ENCODE measurements at places on chromosomes 6 and 20. TPM values are rescaled to one million over a fixed set of nuclear protein-coding genes. Genes with fewer than 3 reads are reported as not detected.
A peak's percentile ranks its signal among the peaks of the same experiment; 100 is the strongest.

The TEAD3 gene
- total RNA-seq, result 20.6 TPM

GRCh38 chr6:89033461-89033860 is 47.1 kb upstream of the PNRC1 start:
- DNase-seq, result peak; percentile 30

GRCh38 chr6:1787894-1788293 is 178.2 kb downstream of the FOXC1 start:
- DNase-seq, result peak; percentile 62

DNA sequence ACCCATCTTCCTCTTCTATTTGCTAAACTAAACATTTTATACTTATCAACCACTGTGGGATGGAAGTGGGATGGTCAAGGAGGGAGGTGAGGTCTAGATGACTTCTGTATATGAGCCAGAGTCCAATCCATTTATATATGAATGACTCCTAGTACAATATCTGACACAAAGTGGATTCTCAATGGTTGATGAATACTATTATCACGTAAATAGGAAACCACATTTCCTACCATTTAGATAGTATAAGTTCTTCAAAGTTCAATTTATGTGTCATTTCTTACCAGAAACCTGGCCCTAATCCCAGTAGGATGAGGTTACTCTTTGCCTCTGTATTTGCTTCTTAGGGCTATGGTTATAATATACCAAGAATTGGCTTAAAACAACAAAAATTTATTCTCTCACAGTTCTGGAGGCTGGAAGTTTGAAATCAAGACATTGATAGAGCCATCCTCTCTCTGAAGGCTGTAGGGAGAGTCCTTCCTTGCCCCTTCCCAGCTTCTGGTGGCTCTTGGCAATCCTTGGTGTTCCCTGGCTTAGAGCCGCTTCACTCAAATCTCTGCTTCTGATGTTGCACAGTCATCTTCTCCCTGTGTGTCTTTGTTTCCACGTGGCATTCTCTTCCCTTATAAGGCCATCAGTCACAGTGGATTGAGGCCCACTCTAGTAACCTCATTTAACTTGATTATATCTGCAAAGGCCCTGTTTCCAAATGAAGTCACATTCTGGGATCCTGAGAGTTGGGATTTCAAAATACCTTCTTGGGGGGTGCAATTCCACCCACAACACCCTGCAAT is 41.0 kb upstream of the RAB23 start:
- peak; percentile 59 for DNase-seq

- peak; percentile 67 for DNase-seq
Observed at GRCh38 chr6:42947950-42948349, 12.6 kb upstream of the GNMT start.

GRCh38 chr6:111788379-111789276 is 84.6 kb downstream of the FYN start:
- no peak for DNase-seq

DNA sequence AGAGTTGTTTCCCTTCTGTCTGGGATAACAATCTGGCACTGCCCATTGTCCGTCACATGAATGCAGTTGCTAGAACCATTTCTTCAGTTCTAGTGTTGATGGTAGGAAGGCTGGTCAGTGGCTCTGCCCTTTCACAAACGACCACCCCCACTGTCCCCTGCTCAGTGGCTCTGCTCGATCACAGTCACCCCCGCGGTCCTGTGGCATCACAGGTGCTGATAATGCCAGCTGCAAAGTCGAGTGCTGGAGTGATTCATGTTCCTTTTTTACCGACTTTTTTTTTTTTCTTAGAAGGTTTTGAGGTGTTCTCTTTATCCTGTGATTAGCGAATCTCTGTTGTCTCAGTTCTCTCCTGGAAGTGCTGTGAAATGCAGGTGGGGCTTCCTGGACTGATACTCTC is 22.8 kb downstream of the FAM120B start:
- DNase-seq, result no peak

GRCh38 chr6:130675072-130675471 is 152.1 kb upstream of the SMLR1 start:
- no peak for DNase-seq

DNA sequence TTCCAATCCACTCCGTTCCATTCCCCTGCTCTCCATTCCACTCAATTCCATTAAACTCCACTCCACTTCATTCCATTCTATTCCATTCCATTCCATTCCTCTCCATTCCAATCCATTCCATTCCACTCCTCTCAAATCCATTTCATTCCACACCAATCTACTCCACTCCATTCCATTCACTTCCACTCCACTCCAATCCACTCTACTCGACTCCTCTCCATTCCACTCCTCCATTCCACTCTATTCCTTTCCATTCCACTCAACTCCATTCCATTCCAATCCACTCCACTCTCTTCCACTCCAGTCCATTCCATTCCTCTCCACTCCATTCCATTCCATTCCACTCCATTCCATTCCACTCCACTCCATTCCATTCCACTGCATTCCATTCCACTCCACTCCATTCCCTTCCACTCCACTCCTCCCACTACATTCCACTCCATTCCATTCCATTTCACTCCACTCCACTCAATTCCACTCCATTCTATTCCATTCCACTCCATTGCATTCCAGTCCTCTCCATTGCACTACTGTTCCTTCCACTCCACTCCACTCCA is 22.6 kb upstream of the DEFB125 start:
- no peak for DNase-seq

GRCh38 chr6:29442719-29443118 is 3.6 kb downstream of the OR10C1 start:
- DNase-seq, result no peak
